ENCODE measurements at places on chromosomes 4 and X.

GRCh38 chrX:2894885-2895292 lies 34.2 kb downstream of the ARSD start:
- no peak for DNase-seq

GRCh38 chr4:164239976-164240375 lies 514.0 kb upstream of the SMIM31 start:
- DNase-seq: no peak

GRCh38 chr4:180336494-180337090 lies 1906.6 kb upstream of the TENM3 start:
- no peak for DNase-seq

GRCh38 chr4:113452868-113453620 lies 308.5 kb downstream of the CAMK2D start:
- DNase-seq: no peak

DNA sequence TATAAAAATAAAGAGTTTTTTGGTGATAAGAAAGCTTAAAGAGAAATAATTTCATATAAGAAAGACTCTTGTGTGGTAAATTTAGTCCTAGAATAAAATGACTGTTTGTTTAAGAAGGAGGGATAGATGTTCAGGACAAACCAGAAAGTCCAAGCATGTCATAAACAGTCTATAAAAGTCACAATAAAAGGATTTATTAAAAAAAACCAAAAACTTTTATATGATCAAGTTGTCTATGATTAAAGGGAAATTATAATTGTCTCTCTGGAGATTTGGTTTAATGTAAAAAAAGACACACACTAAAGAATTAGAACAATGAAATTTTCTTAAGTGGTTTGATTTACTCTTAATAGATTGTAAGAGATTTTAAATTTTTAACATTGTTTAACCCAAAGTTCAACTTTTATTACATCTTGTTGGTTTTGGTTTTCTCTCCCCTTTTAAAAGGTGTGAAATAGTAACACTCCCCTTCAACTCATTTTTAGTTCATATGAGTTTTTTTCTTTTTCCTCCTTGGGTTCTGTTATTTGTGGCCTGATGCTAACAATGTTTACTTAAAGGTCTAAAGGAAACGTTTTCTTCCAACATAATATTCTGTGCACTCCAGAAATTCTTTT lies 89.7 kb downstream of the PDHA2 start:
- DNase-seq: no peak

- DNase-seq: no peak
These were observed 338.3 kb downstream of the STIM2 start for GRCh38 chr4:27198971-27199370.

- no peak for DNase-seq
These were observed 57.2 kb upstream of the CXorf66 start for GRCh38 chrX:140022482-140022881.
